ENCODE measurements at places on chromosomes 7 and 10.
A peak's percentile ranks its signal among the peaks of the same experiment; 100 is the strongest.

- peak; percentile 39 for DNase-seq
Observed at GRCh38 chr10:18104223-18104872, 35.9 kb upstream of the CACNB2 start.

- DNase-seq: no peak
Observed at GRCh38 chr10:12659706-12660105, 310.4 kb downstream of the CAMK1D start.

GRCh38 chr10:67893637-67894036 is 9.2 kb downstream of the SIRT1 start:
- DNase-seq: no peak

DNA sequence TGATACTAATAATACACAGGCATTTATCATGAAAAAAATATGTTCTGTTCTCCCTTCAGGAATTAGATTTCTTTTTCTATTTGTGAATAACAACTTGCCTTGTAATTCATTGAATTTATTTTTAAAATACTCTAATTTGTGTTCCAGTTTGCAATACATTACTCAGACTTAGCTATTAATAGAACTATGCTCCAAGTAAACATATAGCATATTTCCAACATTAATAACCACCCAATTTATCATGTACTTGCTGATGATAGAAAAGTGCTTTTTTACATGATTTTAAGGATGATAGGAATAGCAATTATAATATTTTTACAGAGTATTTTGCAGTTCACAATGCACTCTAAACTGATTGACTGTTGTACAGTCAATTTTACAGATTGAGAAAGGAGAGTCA is 338.8 kb upstream of the SEMA3D start:
- DNase-seq: no peak

DNA sequence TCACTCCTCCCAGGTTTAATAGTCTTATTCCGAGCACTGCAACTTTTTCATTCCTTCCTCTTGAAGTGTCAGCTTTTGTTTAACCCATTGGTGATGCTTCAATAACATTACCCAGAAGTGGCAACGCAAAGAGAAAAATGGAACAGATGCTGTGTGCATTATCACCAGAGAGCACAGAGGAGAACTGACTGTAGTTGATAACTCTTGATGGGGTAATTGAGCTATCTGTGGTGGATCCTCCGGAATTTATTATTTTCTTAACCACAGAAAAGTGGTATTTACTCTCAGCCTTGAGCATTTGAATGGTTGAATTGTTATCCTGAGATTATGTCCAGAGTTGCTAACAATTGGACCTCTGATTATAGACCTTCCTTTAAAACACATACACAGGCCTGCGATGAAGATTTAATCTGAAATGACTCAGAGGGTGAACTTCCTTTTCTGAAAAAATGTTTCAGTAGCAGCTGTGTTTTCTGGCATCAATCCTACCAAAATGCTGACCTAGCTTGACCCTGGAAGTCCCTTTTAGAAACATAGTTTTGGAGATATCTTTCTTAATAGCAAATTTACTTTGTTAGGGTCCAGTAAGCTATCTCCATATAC is 1584.4 kb upstream of the LRRTM3 start:
- DNase-seq: no peak

GRCh38 chr7:91250706-91251105 is 13.5 kb upstream of the FZD1 start:
- DNase-seq: no peak

DNA sequence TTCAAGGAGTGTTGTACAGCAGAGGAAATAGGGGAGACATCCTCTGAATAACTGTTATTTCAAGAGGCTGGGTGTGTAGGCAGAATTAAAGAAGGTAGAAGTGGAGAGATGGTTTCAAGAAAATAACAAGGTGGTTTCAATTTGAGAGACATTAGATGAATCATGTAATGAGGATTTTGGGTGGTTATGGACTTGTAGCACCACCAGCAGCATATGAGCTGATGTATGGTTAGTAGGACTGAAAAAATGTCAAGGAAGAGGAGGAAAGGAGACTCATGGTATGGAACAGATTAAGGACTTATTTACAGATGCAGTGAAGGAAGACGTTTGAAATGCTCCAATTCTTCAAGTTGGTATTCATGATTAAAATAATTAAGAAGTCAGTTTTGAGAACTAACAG is 166.2 kb downstream of the EXOC4 start:
- DNase-seq: no peak

DNA sequence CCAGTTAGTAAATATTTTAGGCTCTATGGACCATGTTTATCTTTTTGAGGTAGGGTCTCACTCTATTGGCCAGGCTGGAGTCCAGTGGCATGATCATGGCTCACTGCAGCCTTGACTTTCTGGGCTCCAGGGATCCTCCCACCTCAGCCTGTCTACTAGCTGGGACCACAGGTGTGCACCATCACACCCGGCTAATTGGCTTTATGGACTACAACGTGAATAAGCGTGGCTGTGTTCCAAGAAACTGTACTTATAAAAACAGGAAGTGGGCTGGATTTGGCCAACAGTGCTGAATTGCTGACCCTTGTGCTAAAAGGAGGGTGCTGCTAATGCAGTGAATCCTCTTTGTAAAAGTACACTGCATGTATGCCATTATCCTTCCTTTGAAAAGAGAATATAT is 111.7 kb upstream of the CDK13 start:
- no peak for DNase-seq

GRCh38 chr10:16663444-16663843 is 141.8 kb upstream of the C1QL3 start:
- DNase-seq: no peak

- DNase-seq: no peak
Observed at GRCh38 chr7:93211228-93211818, 14.9 kb downstream of the HEPACAM2 start.

DNA sequence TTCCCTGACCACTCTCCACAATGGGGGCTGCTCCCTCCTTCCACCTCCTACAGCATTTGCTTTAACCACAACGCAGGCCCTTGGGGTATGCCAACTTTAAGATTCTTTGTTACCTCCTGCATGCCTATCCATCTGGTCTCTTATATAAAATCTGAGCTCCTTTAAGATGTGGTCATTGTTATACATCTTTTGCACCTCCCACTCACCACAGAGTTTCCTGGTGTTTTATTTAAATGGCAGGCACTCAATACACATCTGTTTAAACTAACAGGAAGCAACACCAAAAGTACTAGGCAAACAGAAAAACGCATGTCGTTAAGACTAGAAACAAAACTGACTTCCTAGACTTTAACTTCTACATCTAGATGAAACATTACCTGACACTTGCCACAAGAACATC is 36.3 kb downstream of the SLC25A13 start:
- no peak for DNase-seq

DNA sequence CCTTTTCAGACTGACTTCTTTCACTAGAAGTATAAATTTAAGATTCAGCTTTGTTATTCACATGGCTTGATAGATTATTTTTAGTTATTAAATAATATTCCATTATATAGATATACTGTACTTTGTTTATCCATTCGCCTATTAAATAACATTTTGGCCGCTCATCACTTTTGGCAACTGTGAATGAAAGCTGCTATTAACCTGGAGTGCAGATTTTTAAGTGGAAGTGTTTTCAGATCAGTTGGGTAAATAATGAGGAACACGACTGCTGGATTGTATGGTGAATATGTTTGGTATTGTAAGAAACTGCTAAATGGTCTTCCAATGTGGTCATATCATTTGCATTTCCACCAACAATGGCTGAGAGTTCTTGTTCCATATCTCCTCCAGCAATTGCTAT is 97.6 kb upstream of the ZNF804B start:
- DNase-seq: no peak

- no peak for DNase-seq
Observed at GRCh38 chr7:55568613-55569268, 3.6 kb downstream of the VOPP1 start.

GRCh38 chr7:94453898-94454297 is 55.7 kb upstream of the CASD1 start:
- DNase-seq: no peak

GRCh38 chr7:132869166-132869861 is 212.6 kb downstream of the CHCHD3 start:
- DNase-seq: no peak

- peak; percentile 9 for DNase-seq
Observed at GRCh38 chr10:97542169-97543024, 30.2 kb upstream of the ANKRD2 start.

DNA sequence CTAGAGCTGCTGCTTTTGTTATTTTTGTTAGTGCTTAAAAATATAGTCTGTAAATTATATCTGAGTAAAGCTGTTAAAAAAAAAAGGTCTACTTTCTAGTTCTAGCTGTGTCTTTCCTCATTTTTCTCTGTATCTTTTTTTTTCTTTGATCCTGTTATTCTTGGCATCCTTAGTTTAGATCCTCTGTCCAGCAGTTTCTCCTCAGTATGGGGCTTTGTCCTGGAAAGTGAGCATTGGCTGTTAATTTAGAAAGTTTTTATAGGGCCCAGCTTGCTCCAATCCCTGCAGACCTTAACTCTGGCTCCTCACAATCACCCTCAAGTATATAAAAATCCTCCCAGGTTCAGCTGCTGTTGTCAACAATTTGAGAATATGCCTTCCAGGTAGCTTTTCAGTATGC is 23.5 kb downstream of the DDX50 start:
- DNase-seq: no peak

DNA sequence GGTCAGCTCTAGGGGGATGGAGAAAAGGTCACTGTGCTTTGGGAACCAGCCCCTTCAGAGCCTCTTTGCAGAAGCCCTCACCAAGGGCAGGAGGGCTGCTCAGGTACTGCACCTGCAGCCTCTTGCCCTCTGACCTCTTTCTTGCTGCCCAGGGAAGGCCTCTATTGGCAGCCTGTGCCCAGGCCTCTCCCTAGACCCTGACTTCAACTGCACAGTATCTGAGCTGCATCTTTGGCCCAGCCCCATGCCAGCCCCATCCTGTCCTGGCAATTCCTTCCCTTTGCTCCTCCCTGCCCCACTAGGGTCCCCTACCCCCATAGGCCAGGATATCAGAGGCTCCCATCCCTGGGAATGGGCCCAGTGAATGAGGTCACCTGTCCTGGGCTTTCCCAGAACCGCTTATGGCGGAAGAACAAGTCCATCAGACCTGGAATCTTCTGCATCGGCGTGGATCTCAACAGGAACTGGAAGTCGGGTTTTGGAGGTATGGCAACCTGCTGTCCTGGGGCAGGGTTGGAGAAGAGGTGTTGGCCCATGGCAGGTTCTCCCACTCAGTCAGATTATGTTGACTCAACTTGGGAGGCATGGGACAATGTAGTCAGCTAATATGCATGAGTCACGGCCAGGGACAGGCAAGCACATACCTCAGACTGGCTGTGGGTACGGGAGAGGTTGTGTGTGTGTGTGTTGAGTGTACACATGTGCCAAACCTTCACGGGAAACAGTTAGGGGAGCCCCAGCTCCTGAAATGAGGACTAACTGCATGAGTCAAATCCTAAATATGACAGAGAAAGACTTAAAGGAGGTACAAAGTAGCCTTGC is 17.1 kb upstream of the CPA1 start:
- DNase-seq: peak; percentile 70

DNA sequence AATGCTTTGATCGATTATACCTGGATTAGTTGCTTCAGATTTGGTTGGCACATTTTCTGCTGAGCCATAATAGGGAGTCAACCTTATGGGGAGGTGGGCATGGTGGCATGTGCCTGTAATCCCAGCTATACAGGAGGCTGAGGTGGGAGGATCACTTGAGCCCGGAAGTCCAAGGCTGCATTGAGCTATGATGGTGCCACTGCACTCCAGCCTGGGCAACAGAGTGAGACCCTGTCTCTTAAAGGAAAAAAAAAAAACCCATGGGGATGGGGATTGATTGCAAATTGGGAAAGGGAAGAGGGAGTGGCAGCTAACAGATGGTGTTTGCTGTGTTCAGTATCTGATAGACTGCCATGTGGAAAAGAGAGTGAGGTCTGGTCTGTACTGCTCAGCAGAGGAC is 11.1 kb downstream of the STK17A start:
- DNase-seq: no peak

DNA sequence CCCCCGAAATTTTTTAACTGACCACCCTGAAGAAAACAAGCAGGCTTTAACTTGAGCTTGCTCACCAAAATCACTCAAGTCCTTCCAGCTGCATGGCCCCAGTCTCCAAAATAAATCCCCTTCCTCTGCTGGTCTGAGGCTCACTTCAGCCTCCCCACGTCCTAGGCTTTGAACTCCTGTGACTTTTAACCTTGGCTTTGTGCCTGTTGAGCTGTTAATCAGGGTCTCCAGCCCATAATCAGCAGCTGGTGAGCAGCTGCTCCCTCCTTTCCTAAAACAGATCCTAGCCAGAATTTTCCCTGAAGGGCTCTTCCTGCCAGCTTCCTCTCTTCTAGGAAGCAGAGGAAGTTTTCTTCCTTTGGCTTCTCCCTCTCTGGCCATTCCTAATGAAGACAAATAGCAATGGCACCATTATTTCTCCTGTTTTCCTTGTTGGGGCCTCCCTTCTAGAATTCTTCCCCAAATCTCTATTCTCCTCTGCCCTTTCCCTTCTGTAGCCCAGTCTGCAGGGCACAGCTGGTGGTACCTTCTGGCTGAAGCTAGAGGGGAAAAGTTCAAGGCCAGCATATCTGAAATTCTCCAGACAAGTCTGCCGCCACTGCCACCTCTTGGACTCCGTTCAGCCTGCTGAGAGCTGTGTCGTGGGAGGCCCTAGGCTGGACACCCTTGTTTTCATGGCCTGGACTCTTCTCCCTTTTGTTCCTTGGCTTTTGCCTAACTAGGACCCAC is 152.1 kb downstream of the NOC3L start:
- DNase-seq: no peak

GRCh38 chr10:119693262-119693957 is 32.4 kb upstream of the INPP5F start:
- DNase-seq: no peak

DNA sequence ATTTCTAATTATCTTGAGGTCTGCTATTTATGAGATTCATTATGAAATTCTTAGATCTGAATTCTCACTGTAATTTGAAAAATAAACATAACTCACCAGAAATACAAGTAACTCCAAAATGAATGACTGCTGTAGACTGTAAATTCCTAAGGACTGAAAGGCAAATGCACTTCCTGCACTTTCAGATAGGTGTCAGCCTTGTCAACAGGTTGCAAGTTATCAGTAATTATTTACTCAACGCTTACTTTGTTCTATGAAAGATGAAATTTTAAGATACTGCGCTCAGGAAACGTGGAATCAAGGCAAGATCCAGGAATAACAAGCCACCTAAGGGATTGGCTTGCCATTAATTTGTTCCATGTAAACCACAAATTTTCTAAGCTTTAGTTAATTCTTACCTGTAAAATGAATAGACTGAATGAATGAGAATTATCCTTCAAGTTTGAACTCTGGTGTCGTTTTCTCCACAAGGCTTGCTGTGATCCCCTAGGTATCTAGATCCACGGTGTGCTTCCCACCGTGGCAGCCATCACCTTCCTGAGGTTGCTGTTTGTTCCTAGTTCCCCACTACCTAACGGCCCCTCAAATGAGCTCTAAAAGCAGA is 12.6 kb downstream of the DHX32 start:
- no peak for DNase-seq

DNA sequence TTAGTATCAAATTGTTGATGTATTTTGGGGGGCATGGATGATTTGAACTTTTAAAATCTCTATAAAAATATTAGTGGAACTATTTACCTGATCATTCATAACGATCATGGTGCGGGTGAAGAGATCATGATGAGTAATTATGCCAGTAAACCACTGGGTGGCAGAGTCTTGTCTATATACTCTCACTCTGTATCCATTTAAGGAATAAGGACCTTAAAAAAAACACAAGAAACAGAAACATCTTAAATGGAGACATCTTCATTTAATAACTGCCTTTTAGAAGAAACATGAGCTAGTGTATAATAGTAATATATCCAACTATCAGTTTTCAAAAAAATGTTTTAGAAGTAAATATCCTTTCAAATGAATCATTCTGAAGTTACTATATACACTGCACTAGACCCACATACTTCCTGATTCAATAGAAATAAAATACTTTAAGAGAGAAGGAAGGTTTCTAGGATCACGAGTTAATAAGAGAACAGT is 84.0 kb downstream of the NRBF2 start:
- no peak for DNase-seq

All from stimulated activated CD4-positive, alpha-beta T cell treated with anti-CD3 and anti-CD28 coated beads, Interleukin-15, amount 100 ng/mL, for 48 hours (primary cell).